ENCODE measurements at places on chromosomes 2 and 18. TPM values are rescaled to one million over a fixed set of nuclear protein-coding genes. Genes with fewer than 3 reads are reported as not detected.
A peak's percentile ranks its signal among the peaks of the same experiment; 100 is the strongest.

The OSR1 gene
- not detected for total RNA-seq

The NTSR2 gene
- not detected for total RNA-seq

The CTAGE1 gene
- not detected for total RNA-seq

The MEIS1 gene
- not detected for total RNA-seq

The NETO1 gene
- 9.1 TPM for total RNA-seq

DNA sequence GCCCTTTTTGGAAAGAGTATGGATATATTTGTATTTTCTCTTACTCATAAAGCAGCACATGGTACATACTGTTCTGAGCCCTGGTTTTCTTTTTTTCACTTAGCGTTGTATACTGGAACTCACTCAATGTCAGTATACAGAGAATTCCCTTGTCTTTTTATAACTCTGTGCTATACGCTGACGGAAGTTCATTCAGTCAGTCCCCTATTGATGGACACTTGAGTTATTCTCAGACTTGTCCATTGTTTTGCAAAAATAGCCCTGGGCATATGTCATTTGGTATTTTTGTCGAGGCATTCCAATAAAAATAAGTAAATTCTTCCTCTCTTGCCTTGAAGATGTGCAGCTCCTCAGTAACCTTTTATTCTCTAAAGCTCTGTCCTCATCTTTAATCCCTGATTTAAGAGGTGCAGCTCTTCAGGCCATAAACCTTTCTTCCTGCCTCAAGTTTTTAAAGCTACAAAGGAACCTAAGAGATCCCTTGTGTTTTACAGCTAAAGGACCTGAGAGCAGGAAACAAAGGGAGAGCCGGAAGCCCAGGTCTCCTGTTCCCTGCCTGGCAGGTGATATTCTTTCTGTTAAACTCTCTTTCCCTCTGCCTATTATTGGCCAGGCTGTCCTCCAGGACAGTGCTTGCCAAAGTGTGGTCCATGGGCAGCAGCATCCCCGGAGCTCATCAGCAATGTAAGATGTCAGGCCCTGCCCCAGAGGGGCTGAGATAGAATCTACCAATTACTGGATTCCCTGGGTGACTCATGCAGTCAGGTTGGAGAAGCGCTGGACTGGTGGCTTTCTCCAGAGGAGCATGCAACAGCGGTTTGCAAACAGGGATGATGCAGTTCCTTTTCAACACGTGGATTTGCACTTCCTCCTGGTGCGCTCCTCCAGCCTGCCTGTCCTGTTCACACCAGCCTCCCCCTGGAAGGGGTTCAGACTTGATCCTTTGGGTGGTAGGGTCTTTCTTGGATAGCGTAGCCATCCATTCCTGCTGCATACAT lies 158.0 kb downstream of the NEDD4L start:
- H3K4me3 ChIP-seq, result no peak overlapping the region
- peaks cover 2% of the 10 kb centered on the region for H3K4me1 ChIP-seq
- no peak for DNase-seq
- H3K36me3 ChIP-seq, result no peaks in the 10 kb centered on the region
- no peaks in the 10 kb centered on the region for H3K27me3 ChIP-seq
- no peak overlapping the region for H3K27ac ChIP-seq

DNA sequence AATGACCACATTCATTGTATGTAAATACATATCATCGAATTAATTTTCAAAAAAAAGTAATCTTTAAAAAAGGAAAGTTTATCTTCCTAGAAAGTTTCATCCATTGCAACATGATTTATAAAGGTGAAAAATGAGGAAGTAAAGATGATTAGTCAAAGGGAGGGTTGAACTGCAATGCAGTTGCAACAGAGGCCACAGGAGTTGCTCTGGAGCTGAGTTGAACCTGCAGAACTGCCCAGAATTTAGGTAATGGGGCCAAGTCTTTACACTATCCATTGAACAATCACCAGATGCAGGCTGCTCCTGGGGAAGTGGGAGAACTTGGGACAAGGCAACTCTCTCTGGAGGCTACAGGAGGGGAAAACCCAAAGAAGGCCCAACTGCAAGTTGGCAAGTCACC lies 390.7 kb downstream of the METTL4 start:
- no peak overlapping the region for H3K4me3 ChIP-seq
- H3K36me3 ChIP-seq, result no peaks in the 10 kb centered on the region
- no peaks in the 10 kb centered on the region for H3K27me3 ChIP-seq

DNA sequence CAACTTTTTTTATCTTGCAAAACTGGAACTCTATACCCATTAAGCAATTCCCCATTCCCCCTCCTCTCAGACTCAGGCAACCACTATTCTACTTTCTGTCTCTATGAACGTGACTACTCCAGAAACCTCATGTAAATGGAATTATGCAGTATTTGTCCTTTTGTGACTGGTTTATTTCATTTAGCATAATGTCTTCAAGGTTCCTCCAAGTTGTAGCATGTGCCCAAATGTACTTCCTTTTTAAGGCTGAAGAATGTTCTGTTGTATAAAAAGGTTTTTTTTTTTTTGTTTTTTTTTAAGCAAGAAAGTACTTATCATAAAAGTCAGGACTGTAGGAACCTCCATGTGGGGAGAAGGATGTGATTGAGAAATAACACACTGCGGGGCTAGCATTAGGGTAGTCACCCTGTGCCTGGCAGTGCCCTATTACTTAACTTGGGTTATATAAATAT lies 262.9 kb upstream of the FBXO11 start:
- no peak overlapping the region for H3K4me3 ChIP-seq
- H3K27ac ChIP-seq, result no peak overlapping the region
- peaks cover 3% of the 10 kb centered on the region for H3K36me3 ChIP-seq
- DNase-seq, result no peak
- H3K27me3 ChIP-seq, result no peaks in the 10 kb centered on the region

DNA sequence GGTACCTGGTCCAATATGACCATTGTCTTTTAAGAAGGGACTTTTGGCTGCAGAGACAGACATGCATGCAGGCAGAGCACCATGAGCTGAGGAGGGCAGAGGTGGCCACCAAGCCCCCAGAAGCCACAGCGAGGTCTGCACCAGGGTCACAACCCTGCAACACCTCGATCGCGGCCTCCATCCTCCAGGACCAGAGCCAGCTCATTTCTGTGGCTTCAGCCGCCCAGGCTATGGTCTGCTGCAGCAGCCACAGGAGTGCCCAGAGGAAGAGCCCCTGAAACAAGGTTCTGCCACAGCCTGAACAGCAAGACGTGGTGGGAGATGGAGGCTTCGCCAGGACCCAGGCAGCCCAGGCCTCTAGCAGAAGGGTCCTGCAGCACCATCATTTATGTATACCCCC lies 53.9 kb downstream of the ANKMY1 start:
- no peak overlapping the region for H3K27ac ChIP-seq
- H3K4me1 ChIP-seq, result no peaks in the 10 kb centered on the region
- DNase-seq, result no peak
- H3K4me3 ChIP-seq, result no peak overlapping the region

- peaks cover 59% of the 10 kb centered on the region for H3K27me3 ChIP-seq
- H3K36me3 ChIP-seq, result no peaks in the 10 kb centered on the region
- no peak overlapping the region for H3K27ac ChIP-seq
- no peak overlapping the region for H3K4me3 ChIP-seq
Observed at GRCh38 chr2:219058541-219059374, 2.0 kb downstream of the IHH start.

DNA sequence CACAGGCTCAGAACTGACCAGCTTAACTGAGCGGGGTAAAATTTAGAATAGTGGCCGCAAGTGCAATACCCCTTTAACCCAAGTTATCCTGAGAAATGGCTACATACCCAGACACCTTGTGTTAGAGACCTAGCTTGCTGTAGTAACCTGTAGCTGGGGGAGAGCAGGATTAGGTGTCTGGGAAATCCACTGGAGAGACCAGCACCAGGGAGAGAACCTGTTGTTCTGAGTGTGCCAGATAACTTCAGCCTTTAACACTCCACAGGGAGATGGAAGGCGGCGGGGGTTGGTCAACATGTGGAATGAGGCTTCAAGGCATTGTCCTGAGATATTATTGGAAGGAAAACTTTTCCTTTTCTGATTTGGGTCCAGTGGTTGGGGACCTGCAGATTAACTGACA lies 356.0 kb downstream of the PTPRM start:
- H3K4me1 ChIP-seq, result no peaks in the 10 kb centered on the region
- DNase-seq, result no peak
- H3K4me3 ChIP-seq, result no peak overlapping the region
- H3K36me3 ChIP-seq, result no peaks in the 10 kb centered on the region
- H3K27ac ChIP-seq, result no peak overlapping the region

DNA sequence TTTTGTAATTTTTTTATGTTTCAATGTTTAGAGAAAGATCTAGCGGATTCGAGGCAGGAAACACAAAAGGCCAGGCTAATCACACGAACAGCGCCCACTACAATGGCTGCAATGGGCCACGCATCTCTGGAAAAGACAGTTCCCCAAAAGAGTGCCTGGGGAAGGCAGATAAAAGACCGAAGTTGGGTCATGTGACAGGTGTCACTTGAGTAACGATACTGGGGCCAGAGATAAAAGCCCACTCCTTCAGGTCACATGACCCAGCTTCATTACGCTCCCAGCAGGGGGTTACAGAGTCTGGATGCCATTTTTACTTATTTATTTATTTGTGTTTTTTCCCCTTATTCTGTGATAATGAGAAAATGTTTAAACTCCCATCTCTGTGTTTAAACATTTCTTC lies 95.4 kb downstream of the CDK15 start:
- H3K4me3 ChIP-seq, result peak overlapping the region; percentile 65
- no peak overlapping the region for H3K27ac ChIP-seq
- H3K36me3 ChIP-seq, result no peaks in the 10 kb centered on the region
- H3K27me3 ChIP-seq, result peaks cover 20% of the 10 kb centered on the region
